ENCODE measurements at places on chromosomes 16 and 17.

- DNase-seq, result no peak
These were observed 5.4 kb downstream of the RNF222 start for GRCh38 chr17:8392274-8392673.

DNA sequence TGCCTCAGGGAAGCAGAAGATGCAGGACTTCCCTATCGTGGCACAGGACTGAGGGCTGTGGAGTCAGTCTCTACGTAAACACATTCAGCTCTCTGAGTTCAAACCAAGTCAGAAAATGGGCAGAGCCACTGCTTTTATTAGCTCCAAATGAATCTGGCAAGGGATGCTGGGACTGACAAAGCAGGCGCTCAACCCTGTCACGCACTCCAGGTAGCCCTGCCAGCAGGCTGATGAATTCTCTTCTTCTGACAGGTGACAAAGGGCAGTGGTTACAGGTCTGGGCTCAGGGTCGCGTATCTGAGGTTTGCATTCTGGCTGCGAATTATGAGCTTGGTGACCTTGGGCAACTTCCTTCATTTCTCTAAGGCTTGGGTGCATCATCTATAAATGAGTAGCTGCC, 9.4 kb downstream of the RPH3AL start:
- DNase-seq, result no peak

- DNase-seq, result no peak
These were observed 15.6 kb downstream of the PDK2 start for GRCh38 chr17:50110591-50111349.

DNA sequence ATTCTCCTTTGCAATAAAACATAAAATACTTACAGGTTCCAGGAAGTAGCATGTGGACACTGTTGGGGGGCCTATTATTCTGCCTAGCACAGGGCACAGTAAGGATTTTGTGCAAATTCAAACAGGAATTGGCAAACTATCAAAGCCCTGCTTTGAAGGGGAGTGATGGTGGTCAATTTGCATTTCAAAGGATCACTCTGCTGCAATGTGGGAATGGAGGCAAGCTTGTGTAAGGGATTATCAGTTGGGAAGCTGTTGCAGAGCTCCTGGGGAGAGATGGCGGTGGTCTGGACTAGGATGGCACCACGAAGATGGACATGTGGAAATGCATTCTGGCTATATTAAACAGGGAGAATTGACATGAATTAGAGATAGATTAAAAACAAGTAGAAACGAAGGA, 990.7 kb upstream of the RBFOX1 start:
- DNase-seq, result no peak

GRCh38 chr17:2172999-2173398, 118.1 kb downstream of the HIC1 start:
- no peak for DNase-seq

DNA sequence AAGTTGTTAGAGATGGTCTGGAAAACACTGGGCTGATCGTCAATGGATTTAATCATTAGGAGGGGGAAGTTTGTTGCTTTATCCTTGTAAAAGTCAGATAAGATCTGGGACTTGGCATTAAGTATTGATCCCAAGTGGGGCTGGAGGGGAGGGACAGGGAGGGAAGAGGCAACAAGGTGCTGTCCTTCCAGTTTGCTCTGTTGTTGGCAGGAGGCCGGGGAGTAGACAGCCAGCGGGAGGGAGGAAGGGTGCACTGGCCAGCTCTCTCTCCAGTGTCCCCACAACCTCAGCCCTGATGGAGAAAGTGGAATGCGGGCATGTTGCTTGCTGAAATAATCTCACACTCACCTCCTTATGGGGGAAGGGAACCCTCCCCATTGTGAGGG, 210.2 kb downstream of the CCDC182 start:
- DNase-seq, result no peak

DNA sequence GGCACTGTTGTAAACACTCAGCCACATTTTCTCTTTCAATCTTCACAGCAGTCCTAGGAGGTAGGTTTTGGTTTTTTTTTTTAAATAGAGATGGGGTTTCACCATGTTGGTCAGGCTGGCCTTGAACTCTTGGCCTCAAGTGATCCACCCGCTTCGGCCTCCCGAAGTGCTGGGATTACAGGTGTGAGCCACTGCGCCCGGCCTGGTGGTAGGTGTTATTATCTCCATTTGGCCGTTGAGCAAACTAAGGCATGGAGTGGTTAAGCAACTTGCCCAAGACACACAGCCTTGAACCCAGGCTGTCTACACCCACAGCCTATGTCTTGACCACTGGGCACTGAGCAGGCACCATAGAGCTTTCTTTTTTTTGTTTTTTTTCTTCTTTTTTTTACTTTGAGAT, 8.6 kb downstream of the SGCA start:
- no peak for DNase-seq

GRCh38 chr16:12059216-12059769, 82.8 kb downstream of the SNX29 start:
- DNase-seq, result no peak

GRCh38 chr17:77212833-77213777, 72.3 kb downstream of the SEC14L1 start:
- no peak for DNase-seq

DNA sequence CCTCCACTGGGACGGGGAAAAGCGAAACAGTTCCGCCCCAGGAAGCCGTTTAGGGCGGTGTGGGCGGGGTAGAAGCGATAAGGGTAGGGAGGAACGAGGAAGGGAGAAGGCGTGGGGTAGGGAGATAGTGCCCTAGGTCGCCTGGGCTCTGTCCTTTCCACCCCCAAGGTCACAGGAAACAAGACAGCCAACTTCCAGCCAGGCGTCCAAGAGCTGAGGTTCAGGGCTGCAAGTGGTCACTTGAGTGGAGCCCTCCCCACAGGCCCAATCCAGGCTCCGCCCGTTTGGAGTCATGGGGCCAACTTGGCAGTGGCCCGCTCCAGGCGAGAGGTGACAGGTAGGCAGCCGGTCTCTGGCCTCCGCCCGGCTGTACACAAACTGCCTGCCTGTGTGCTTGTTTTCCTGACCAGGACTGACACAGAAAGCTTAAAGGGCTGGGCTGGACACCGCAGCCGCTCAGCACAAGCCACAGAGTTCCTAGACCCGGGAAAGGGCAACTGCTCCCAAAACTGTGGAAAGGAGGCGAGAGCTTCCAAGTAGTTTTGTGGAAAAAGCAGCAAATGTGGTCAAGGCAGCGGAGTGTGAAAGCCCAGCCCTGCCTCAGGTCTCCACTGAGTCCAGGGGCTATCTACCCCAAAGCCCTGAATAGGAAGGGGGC, at the start of gene RILP:
TSS of gene RILP (minus strand) at position 23 of the 658 bp plus-strand sequence. CDS start 62 bp downstream, outside the sequence.
- no peak for DNase-seq

Measured in AML-193 (cell line).